MV-4-11 (cell line): ENCODE measurements at places on chromosomes 12 and 14.

GRCh38 chr12:2732290-2732689 lies 62.5 kb upstream of the FKBP4 start:
- DNase-seq: peak; percentile 1

DNA sequence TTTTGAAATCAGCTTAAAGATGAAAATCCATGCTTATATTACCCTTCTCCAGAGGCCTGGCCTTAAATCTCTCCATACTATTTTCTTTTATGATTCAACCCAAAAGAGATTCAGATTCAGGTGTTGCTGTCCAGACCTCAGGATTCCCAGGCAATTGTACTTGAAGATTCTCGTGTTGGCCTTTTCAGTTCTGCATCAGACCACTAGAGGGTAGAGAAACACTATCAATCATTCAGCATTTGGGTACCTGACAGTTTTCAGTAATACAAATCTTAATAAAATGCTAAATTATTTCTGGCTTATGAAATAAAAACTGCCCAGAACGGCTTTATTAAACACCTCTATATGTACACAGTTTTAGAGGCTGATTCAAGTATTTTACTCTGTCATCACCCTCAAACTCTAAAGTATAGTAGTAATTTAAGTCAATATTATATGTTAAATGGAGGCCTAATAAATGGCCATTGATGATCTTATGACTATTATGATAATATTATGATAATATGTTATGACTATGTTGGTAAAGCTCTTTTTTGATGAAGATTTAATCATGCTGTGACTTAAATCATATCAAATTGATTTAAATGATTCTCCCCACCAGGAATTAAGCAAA lies 301.1 kb downstream of the DUSP6 start:
- peak; percentile 50 for DNase-seq

DNA sequence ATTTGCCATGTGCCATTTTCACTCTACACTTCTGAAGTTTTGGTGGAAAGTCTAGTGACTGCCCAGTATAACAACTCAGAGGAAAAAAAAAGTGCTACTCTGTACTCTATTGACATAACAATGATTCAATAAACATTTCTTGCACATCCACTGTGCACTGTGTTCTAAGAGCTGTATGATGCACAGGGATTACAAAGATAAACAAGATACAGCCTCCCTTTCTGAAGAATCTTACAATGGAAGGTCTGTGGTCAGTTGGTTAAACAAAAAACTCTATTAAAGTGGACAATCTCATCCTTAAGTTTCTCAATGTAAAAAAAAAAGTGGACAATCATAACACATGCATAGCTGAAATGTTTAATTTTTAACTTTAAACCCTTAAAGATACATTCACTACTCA lies 105.7 kb upstream of the RASSF8 start:
- no peak for DNase-seq

- DNase-seq: no peak
Measured at GRCh38 chr14:33979613-33980276, 28.9 kb upstream of the EGLN3 start.

DNA sequence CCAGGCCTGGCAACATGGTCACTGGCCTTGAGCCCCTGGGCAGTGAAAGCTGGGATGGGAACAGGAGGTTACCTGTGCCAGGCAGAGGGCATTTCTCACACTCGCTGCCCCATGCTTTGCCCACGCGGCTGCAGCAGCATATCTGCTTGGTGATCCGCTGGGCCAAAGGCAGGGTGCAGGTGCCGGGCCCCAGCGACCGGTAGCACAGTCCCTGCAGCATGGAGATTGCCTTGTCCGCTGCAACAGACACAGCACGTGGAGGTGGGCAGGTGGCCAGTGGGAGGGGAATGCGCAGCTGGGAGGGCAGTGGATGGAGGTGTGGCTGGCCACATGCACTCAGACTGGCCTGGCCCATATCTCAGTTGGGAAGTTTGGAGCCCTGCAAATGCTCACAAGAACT lies 35.3 kb downstream of the ISCA2 start:
- no peak for DNase-seq

DNA sequence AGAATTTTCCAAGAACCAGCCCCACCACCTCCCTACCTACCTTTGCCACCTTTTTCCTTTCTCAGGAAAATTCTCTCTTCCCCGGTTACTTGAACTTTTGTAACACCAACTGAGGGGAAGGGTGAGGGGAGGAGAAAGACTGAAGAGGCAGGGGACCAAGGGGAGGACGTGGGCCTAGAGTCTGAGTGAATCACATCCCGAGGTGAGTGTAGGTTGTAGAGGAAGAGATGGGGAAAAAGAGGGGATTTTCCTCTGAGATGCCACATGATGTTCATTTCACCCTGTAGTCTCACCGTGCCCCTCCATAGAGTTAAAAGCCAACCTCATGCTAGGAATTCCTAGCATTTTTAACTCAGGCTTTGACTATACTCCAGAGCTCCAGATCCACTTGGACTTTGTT lies 311.8 kb downstream of the RPAP3 start:
- no peak for DNase-seq

- DNase-seq: no peak
Measured at GRCh38 chr12:77998236-77998786, 167.6 kb downstream of the NAV3 start.

- DNase-seq: no peak
Measured at GRCh38 chr12:6962285-6963015, 8.0 kb downstream of the PHB2 start.

- DNase-seq: no peak
Measured at GRCh38 chr12:106648736-106649135, 65.9 kb downstream of the RFX4 start.

DNA sequence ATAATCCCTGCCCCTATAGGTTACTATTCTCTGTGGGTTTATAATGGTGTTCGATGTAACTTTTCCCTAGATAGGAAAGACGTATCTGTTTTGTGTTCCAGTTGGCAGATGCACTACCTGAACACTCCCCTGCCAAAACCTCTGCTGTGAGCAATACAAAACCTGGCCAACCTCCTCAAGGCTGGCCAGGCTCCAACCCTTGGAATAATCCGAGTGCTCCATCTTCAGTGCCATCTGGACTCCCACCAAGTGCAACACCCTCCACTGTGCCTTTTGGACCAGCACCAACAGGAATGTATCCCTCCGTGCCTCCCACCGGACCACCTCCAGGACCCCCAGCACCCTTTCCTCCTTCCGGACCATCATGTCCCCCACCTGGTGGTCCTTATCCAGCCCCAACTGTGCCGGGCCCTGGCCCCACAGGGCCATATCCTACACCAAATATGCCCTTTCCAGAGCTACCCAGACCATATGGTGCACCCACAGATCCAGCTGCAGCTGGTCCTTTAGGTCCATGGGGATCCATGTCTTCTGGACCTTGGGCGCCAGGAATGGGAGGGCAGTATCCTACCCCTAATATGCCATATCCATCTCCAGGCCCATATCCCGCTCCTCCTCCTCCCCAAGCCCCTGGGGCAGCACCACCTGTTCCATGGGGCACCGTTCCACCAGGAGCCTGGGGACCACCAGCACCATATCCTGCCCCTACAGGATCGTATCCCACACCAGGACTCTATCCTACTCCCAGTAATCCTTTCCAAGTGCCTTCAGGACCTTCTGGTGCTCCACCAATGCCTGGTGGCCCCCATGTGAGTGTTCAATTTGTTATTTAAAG lies 11.3 kb downstream of the MAPK1IP1L start:
- no peak for DNase-seq

DNA sequence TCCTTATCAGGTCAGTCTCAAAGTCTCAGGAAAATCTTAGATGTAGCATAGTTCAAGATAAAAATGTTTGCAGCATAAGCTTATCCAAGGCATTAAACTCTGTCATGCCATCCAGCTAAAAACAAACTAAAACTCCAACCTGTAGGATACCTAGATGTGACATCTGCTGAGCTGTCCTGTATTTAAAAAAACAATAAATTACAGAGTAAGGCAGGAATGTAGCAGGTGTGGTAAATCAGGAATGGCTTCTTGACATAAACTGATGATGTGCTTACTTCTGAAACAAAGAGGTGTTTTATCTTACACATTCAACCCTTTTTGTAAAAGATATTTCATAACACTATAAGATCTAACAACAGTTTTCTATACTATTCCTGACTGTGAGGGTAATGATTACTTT lies 30.6 kb upstream of the DLGAP5 start:
- DNase-seq: no peak

DNA sequence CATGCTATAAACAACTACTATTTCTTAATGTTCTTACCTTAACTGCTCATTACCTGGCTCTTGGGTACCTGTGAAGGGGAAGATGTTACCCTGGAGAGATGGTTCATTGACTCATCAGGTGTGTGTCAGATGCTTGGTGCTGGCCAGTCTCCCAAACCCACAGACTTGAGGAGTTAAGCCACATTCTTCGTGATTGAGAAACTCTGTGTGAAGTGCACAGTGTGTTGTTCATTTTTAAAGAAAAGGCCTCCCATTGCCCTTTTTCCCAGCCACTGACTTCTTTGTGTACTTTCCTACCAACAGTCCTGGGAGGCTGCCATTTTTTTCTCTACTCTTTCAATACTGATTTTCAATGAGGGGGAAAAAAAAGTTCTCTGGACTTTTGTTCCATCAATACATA lies 3.2 kb downstream of the MGST1 start:
- peak; percentile 62 for DNase-seq
